Activated CD8-positive, alpha-beta memory T cell treated with anti-CD3 and anti-CD28 coated beads, Interleukin-2, amount 10 ng/mL, durations not matched to agents 7 days and 5 days (primary cell): ENCODE measurements at places on chromosomes 4 and X.
A peak's percentile ranks its signal among the peaks of the same experiment; 100 is the strongest.

DNA sequence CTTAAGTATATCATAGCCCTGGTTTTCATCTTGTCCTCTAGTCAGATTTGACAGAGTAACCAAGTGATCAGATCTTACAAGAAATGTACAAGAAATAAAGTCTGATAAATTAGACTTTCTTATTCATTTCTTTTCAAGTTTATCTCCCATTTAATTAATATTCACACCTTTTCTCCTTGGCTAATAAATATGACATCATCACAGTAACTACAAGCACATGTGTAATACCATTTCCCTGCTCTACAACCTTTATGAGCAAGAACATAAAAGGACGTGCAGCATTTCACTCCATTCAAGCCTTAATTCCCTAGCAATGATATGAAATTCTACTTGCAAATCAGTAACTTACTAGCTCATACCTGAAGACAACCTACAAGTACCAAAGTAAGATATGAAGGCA lies 88.5 kb downstream of the BRWD3 start:
- DNase-seq = no peak

GRCh38 chr4:142405021-142405694 lies 440.9 kb downstream of the INPP4B start:
- DNase-seq = peak; percentile 81

DNA sequence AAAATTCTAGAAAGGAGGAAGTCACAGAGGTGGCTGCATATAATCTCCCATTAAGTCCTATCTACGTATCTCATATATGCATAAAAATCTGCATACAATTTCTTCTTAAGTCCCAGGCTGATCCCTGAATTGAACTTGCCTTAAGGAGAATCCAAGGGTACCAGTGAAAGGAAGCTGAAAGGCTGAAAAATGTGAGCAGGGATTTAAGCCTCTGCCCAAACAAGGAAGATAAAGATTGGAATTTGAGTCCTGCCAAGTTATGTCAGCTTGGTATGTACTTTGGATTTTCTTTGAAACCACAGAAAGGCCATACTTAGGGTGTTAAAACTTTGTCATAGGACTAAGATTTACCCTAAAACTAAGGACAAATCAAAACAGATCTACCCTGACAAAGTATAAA lies 26.5 kb upstream of the GEMIN8 start:
- no peak for DNase-seq

DNA sequence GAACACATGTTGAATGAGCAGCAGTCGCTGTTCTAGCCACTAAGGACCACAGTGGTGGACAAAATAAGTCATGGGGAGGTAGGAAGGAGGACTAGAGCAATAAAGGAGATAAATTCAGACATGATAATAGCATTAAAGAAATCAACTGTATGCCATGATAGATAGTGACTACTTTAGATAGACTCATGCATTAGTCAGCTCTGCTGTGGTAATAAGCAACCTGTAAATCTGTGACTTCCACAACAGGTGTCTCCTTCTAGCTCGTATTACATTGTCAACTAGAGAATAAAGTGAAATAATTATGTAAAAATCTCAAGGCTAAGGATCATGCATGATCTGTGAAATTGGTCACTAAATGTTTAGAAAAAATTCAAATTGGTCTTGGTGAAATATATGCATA lies 77.9 kb downstream of the WWC2 start:
- no peak for DNase-seq

DNA sequence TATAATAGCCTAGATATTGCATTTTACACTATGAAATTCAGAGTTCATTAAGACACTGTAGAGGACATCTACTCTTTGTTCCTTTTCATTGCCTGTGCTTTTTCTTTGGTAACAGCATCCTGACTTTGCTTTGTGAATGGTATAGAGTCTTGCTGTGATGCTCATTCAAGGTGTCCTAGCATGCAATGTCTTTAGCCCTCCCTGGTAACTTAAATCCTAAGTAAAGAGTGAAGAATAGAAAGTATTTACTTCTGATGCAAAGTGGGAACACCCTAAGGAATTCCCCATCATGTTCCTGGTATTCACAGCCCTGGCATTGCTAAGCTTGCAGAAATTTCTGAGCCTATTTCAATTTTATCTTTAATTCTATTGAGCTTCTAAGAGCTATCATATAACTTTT lies 400.1 kb downstream of the FAT4 start:
- no peak for DNase-seq

GRCh38 chr4:102826105-102826889 lies 1.1 kb downstream of the UBE2D3 start:
- DNase-seq = no peak

GRCh38 chrX:55486736-55487135 lies 2.9 kb downstream of the USP51 start:
- no peak for DNase-seq

- no peak for DNase-seq
Measured at GRCh38 chr4:165971933-165972332, 98.9 kb downstream of the TLL1 start.

- no peak for DNase-seq
Measured at GRCh38 chrX:24285082-24285481, 28.8 kb downstream of the SUPT20HL2 start.

GRCh38 chr4:88211473-88212252 lies 53.2 kb upstream of the ABCG2 start:
- DNase-seq = peak; percentile 61

DNA sequence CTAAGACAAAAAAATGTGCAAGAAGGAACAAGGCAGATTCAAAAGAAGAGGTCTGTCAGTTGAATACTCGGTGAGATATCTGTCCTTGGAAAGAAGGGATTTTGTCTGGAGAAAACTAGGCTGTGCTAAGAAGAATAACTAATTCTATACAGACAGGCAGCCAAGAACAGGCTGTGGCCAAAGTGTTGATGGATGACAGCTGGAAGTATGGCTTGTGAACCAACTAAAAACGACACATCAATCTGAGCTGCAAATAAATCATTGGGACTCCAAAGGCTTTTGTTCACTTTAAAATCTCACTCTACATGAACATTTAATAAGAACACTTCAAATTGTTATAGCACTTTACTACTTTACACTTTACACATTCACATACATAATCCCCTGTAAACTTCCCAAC lies 70.5 kb upstream of the IGSF1 start:
- no peak for DNase-seq

DNA sequence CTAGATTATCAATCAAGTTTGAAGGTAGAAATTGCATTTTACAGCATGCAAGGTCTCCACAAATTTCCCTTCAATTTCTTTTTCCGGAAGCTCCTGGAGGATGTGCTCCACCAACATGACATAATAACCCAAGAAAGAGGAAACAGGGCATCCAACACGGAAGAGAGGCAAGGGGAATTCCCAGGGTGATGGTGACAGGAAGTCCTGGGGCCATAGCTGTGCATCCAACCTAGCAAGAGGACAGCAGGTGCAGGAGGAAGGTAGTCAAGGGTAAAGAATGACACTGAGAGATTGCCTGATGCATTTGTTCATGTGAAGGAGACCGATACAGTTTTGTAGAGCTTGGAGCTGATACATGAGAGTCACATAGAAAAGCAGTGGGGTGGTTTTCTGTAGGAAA lies 115.7 kb upstream of the LSM6 start:
- DNase-seq = no peak

DNA sequence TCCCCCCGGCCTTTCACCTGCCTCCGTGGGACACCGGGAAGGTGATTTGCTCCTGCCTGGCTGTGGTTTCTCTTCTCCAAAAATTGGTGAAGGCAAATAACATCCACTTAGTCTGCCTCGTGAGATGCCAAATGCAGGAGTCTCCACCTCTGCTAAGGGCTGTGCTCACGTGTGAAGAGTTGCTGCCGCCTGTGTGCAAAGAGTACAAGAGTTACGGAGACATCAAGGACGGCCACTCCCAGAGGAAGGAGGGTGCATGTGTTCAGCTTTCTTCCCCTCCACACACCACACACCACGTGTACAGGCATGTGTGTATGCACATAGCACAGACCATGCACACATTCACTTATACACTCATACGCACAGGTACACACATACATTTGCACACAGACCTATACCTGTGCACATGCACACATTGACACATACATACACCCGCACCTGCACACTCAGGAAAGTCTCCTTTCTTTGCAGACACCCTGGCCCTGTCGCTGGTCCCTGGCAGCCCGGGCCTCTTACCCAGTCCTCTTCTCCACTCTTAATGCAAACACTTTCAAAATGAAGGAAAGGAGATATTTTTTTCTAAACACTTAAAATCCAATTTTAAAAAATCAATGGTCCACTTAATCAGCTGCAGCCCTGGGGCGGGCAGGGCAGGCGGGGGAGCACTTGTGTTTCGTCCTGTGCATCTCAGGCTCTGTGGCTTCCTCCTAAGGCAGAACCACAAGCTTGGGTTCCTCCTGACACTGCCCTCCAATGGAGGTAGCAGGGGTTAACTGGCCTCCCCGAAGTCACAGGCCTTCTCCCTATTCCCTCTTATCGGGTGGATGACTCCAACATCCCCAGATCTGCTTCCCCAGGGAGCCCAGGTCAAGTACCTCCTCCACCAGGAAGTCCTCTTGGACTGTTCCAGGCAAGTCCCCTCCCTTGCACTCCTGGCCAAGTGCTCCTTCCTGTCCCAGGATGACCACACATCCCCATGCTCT lies 103.0 kb downstream of the CPZ start:
- DNase-seq = no peak

- DNase-seq = no peak
Measured at GRCh38 chr4:42235304-42236021, 83.0 kb upstream of the BEND4 start.

DNA sequence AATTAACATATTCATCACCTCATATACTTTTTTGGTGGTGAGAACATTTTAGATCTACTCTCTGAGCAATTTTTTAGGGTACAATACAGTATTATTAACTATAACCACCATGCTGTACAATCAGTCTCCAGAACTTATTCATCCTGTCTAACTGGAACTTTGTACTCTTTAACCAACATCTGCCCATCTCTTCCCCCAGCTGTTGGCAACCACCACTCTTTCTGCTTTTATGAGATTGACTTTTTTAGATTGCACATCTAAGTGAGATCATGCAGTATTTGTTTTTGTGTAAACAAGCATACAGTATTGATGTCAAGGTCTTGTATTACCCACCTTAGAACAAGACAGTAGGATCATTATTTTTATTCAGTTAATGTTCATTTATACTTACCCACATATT lies 516.8 kb downstream of the RPA4 start:
- DNase-seq = no peak

DNA sequence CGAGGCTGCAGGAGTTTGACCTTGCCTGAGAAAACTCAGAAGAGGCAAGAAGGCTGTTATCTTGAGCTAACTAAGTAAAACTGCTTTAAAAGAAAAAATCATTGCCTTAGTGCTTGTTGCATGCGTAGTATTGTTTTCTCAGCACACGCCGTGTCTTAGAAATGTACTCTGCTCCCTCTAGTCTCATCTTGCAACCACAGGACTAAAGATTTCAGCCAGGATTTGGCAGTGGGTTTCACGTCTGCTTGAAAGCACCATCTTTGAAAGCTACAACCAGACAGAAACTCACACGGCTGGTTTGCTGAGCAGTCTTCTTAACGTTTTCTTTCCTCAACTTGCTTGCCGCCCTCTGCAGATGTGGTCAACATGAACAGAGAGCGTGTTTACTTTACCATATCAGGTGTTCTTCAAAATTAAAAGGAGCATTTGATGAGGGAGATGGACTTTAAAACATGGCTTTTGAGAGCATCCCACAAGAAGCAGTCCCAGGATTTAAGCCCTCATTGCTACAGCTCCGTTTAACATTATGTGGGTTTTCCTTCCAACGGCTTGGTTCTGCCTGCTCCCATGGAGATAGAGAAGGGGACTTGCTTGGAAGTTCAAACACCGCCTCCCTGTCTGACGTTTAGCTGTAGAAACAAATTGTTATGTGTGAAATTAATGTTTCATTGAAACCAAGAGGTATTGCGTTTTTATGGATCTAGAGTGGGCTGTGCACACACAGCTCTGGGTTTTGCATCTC lies 3.4 kb downstream of the SORCS2 start:
- no peak for DNase-seq

GRCh38 chrX:24282381-24283126 lies 31.3 kb downstream of the SUPT20HL2 start:
- no peak for DNase-seq

DNA sequence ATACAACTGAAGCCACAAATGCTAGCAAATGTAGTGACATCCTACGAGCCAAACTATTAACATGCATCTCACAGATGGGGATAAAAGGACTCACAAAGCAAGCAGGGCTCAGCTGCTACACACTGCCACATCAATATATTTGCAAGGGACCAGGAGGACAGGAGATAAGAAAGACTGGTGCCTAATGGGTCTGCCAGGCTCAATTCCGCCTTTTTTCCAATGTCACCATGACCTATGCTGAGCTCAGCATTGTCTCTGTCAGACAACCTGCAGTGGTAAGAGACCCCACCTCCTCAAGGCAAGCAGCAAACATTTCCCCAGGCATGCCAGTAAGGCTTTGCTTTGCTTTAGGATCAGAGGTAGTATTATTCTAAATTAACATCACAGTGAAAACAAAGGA lies 435 bp downstream of the DCX start:
- no peak for DNase-seq

DNA sequence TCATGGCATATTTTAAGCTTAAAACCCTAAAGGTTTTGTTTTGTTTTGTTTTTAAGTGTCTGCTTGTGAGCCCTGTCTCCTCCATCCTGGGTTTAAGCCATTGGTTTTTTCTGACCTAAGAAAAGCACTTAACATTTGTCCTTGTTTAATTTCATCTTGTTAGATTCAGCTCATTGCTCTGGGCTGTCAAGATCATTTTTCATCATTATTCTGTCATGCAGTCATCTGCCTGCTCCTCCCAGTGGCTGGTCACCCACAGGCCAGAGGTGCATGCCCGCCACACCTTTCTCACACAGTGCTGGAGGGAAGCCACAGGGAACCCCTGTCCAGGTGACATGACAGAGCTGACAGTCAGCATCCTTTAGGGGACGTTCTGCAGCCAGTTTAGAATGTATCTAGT lies 11.7 kb upstream of the REELD1 start:
- no peak for DNase-seq
